ENCODE measurements at places on chromosomes 5 and 9. TPM values are rescaled to one million over a fixed set of nuclear protein-coding genes. Genes with fewer than 3 reads are reported as not detected.

GRCh38 chr5:76451031-76451701 lies 48.1 kb downstream of the IQGAP2 start:
- H3K27me3 ChIP-seq = no peaks in the 10 kb centered on the region
- no peaks in the 10 kb centered on the region for H3K36me3 ChIP-seq
- no peak overlapping the region for H3K4me3 ChIP-seq
- peaks cover 7% of the 10 kb centered on the region for H3K4me1 ChIP-seq
- H3K27ac ChIP-seq = no peak overlapping the region
- DNase-seq = no peak

DNA sequence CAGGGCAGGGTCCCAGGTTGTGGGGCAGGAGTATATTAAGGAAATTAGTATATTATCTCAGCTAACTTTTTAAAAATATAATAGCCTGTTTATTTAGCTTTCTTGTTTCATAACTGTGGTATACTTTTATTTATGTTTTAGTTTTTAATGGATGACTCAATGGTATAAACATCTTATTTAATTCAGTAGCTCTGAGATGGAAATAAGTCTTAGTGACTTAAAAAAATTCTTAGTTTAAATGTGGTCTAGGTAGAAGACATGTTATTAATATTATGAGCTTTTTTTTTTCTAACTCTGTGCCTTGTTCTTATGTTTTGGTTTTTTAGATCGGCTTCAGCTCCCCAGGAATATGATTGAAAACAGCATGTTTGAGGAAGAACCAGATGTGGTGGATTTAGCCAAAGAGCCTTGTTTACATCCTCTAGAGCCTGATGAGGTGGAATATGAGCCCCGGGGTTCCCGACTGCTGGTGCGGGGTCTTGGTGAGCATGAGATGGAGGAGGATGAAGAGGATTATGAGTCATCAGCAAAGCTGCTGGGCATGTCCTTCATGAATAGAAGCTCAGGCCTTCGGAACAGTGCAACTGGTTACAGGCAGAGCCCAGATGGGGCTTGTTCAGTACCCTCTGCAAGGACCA lies 43.1 kb downstream of the LNPEP start:
- H3K27ac ChIP-seq = no peak overlapping the region
- H3K27me3 ChIP-seq = no peaks in the 10 kb centered on the region
- no peak for DNase-seq
- peaks cover 10% of the 10 kb centered on the region for H3K4me1 ChIP-seq

- H3K27ac ChIP-seq = no peak overlapping the region
- no peaks in the 10 kb centered on the region for H3K27me3 ChIP-seq
- H3K36me3 ChIP-seq = no peaks in the 10 kb centered on the region
- DNase-seq = no peak
- H3K4me1 ChIP-seq = no peaks in the 10 kb centered on the region
These were observed 171.6 kb downstream of the FAM174A start for GRCh38 chr5:100706776-100707175.

CDC20B gene
- not detected for polyA plus RNA-seq

GRCh38 chr5:174084691-174085154 lies 39.2 kb downstream of the NSG2 start:
- H3K36me3 ChIP-seq = no peaks in the 10 kb centered on the region
- no peaks in the 10 kb centered on the region for H3K27me3 ChIP-seq
- no peak for DNase-seq
